NCI-H2107 (cell line): ENCODE measurements at places on chromosomes 7 and 10.

GRCh38 chr7:151035026-151035717, 6.9 kb downstream of the ABCB8 start:
- DNase-seq = no peak

DNA sequence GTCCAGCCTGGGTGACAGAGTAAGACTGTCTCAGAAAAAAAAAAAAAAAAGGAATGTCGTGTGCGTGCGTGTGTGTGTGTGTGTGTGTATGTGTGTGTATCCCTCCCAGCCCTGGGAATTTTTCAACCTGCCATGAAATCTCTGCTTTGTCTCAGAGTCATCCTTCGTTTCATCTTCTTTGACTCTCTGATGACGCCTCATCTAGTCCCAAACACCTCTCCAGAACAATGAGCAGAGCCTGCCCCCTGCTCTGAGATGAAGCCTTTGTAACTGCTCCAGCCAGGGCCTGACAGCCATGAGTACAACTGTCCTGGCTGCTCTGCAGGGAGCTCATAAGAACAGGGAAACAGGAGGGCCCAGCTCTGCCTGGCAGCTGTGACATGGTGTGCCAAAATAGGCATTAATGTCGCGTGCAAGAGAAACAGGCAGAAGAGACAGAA, 149.5 kb downstream of the FAM107B start:
- DNase-seq = no peak

DNA sequence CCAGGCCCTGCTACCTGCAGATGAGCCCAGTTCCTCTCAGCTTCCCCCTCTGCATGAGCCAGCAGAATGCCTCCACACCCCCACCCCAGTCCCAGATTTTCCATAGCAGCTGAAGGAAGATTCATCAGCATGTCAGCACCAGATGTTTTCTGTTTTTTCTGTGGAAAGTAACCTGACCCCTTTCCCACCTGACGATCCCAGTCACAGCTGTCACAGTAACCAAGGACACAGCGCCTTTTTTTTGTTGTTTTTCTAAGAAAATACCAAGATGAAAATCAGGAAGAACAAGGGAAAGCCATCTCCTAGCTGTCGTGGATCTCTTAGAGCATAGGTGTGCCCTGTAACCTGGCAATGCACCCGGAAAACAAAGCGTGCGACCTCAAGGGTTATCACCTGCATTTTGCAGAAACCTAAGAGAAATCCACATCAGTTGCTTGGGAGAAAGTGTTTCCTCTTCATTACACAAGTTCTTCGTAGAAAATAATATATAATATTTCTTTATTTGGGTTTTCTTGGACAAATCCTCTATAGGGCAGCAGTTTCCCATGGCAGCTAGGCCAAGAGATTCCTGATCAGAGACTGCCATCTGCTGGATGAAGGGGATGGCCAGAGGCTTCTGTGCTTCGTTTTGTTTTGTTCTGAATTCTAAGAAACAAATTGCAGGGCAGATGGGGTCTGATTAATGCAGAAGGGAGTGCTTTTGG, 401.9 kb downstream of the TNS3 start:
- peak; percentile 11 for DNase-seq

- no peak for DNase-seq
These were observed 109.9 kb downstream of the ITGB8 start for GRCh38 chr7:20440472-20441105.

DNA sequence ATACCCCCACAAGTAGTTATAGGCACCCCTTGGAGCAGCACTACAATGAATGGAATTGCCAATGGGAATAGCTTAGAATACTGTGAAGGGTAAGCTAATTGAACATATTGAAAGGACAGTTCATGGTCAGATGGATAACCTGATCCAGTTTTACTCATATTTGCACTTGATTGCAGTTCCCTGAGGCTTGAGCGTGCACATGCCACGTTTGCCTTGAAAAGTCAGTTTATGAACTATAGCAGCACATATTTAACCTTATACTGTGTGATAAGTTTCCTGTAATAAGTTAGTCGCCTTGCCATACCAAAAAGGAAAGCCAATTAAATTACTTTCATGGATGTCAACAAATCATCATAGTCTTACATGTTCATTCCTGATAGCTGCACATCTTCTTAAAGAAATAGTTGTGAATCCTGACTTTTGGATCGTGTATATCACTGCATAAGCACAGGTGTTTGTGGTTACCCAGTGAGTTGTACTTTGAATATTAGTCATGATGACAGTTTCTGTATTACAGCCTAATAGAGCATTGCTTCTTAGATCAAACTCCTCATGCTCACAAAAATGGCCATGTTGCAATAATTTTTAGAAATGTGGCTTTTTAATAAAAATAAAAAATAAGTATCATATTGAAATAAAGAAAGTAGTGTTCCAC, 21.6 kb downstream of the DNTT start:
- no peak for DNase-seq

DNA sequence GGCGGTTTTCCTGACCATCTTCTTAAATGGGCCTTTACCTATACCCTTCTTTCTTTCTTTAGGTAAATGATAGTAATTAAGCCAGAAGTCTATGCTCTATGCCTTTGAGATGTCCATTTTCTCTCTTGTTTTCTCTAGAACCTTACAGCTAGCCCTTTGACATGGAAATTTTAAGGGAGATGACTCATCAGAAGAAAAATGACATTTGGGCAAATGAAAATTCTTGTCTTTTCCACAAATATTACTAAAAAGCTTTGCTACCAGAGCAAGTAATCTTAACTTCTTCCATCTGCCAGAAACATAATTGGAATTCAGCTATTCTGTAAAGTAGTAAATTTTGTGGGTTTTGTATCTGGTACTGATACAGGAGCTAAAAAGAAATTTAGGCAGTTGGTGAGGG, 59.5 kb downstream of the CCDC3 start:
- DNase-seq = no peak

DNA sequence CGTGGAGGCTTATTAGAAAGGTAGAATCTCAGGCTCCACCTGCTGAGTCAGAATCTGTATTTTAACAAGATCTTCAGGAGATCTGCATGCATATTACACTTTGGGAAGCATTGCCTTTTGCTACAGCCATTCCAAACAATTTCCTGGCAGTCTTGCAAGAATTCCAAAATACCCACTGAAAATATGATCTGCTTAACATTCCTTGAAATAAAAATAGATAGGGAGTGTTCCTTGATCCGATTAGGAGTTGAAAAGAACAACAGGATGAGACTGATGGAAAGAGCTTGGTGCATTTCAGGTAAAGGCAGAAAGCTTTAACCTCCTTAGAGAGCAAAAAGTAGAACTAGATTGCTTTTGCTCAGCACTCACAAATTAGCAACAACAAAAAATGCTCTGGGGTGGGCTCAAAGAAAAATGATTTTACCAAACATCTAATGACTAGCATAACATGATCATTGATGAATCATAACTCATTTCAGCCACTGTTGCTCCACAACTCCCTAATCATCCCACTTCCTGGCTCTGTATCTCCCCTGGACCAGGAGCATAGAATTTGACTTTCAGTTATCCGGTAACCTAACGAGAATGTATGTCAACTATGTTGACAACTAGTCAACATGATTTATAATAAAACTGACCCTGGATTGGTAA, 115.2 kb downstream of the RNLS start:
- DNase-seq = no peak

DNA sequence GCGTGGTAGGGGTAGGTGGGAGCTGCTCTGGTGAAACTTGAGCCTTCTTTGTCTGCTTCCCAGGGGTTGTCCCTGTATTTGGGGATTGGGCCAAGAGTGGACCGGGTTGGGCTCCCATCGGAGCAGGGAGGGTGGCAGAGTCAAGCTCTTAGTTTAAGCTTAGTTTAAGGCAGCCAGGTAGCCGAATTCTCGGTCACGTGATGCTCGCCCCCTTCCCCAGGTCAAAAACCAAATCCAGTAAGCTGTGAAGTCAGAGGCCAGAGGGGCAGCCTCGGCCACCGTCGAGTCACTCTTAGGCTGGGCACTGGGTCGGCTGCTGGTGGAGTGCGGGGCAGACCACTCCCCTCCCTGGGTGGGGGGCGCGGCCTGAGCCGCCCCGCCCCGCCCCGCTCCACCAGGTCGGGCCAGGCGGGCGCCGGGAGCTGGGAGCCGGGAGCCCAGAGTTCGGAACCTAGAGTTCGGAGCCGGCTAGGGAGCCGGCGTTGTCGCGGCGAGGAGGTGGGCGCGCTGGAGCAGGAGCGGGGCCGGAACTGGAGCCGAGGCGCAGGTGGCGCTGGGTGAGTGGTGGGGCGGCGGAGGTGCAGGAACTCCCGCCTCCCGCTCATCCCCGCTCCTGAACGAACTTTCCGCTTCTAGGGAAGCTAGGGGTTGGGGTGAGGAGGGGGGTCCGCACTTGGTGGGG, 2.8 kb upstream of the LZTS2 start:
- DNase-seq = no peak

DNA sequence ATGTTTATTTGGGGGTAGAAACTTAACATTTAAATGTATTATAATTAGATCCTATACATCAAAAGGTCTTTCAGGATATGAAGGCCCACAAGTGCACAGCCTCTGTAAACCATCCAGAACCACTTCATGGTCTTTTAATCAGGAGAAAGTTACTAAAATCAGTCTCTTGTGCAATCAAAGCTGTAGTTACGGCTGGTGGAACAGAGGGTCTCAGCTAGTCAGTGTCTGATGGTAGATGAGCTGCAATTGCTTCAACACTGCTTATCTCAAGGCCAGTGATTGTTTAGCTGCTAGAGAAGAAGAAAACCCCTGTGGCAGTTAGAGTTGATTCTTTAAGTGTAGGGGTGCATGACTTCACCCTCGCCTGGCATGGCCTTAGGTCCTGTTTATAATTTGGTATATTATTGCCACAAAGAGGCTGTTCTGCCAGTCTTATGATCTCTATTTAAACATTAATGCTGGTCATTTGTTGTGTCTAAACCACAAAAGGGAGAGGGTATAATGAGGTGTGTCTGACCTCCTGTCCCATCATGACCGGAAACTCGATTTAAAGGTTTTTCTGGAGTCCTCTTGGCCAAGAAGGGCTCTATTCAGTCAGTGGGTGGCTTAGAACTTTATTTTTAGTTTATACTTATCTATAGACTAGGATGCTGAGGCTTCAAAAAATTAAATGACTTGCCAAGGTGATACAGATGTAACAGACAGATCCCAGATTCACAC, 21.3 kb downstream of the MSRB2 start:
- no peak for DNase-seq

- DNase-seq = no peak
These were observed 80.2 kb upstream of the PPP2R2D start for GRCh38 chr10:131820626-131821025.
